ENCODE measurements at places on chromosomes 16 and 17. TPM values are rescaled to one million over a fixed set of nuclear protein-coding genes. Genes with fewer than 3 reads are reported as not detected.

GRCh38 chr17:80967404-80967872, 24.2 kb upstream of the CHMP6 start:
- DNase-seq, result no peak

DNA sequence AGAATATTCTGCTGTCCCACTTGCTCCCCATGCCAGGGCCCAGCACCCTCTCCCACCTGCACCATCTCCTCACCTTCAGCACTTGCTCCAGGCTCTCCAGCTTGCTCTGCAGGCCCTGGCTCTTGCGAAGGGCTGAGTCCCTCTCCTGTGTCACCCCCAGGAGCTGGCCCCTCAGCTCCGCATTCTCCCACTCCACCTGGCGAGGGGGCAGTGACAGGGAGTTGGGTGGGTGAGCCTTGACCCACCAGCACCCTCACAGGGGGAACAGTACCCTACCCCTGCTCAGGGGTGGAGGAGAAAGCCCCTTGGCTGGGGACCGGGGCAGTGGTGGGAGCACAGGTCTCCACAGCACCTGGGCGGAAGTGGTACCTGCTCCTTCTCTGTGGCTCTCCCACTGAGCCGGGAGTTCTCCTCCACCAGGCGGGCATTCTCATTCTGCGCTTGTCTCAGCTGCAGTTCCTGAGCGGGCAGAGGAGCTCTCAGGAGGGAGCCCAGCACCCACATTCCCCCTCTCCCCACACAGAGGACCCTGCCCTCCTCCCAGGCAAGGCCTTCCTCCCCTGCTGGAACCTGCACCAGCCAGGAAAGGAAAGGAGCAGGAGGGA, 5.9 kb downstream of the TSPOAP1 start:
- DNase-seq, result no peak

DNA sequence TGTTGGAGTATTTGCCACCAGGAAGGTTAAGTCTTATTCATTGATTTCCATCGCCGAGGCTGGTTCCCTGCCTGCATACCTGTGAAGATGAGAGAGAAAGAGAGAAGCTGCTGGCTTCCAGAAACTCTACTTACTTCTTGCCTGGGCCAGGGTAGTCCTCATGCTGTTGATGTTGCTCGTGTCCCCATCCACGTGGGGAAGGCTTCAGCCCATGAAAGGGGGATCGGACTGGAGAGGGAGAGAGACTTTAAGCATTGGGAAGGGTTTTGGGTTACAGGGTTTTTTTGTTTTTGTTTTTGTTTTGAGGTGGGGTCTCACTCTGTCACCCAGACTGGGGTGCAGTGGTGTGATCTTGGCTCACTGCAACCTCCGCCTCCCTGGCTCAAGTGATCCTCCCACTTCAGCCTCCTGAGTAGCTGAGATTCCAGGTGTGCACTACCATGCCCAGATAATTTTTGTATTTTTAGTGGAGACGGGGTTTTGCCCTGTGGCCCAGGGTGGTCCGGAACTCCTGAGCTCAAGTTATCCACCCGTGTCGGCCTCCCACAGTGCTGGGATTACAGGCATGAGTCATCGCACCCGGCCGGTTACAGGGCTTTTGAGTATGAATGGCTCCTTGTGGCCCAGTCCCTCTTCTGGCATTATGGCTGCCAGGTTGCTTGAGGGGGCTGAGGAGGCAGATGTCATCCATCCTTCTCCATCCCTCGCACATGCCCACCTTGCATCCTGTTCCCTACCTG, 26.6 kb downstream of the ITGB3 start:
- no peak for DNase-seq

- no peak for DNase-seq
Measured at GRCh38 chr16:87351320-87351698, 32.3 kb downstream of the FBXO31 start.

GRCh38 chr17:42886283-42887176, 14.1 kb upstream of the G6PC1 start:
- DNase-seq, result no peak

GRCh38 chr17:8619294-8619693, 11.2 kb downstream of the MYH10 start:
- DNase-seq, result no peak

DNA sequence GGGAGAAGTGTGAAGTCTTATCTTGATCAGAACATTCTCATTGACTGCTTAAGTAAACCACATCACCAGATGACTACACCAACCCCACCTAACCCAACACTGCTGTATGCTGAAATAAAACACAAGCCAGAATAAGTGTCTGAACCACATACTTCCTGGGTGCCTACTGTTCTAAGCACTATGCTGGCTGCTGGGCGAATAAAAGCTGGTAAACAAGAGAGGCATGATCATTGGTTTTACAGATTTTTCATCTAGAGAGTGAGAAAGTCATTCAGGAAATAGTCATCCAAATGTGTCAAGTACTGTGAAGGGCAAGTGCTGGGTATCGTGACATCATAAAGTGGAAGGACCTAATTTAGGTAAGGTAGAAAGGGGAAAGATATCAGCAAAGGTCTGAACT, 199.0 kb upstream of the SOX9 start:
- no peak for DNase-seq

DNA sequence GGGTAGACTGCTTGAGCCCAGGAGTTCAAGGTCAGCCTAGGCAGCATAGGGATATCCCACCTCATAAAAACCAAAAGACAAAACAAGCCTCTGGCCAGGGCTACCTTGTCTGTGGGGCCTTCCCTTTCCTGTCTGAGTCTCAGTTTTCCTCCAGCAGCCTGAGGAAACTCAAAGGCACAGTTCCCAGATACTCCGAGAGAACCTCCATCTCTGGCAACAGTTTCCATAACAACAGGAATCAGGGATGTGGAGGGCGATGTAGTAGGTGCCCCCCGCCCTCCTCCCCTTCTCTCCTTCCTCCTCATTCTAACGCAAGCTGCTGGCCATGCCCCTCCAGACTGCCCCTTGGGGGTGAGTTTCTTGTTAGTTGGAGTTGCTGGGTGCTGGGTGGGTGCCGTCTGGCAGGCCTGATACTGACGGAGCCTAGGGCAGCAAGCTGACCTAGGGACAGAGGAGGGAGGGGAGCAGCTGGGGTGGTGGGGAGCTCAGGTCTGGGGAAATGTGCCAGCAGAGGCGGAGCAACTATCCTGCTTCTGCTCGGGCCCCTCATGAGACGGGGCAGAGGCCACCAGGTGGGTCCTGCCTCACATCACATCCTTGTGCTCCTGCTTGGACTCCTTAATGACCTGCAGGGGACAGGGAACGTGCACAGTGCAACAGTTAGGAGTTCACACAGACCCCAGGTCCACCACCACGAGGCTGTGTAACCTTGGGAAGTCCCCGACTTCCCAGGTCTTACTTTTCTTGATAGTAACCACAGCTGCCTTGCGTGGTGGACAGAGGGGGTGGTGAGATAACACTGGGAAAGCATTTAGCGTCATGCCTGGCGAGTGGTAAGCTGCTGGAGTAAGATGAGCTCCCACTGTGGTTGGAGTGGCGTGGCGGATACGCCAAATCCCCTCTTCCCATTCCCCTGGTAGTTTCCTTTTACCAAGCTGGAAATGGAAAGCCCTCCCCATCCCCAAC, 7.8 kb upstream of the EFTUD2 start:
- DNase-seq, result no peak

- DNase-seq, result no peak
Measured at GRCh38 chr17:79950751-79951150, 84.9 kb downstream of the TBC1D16 start.

GRCh38 chr16:17685447-17685846, 214.7 kb upstream of the XYLT1 start:
- DNase-seq, result no peak

DNA sequence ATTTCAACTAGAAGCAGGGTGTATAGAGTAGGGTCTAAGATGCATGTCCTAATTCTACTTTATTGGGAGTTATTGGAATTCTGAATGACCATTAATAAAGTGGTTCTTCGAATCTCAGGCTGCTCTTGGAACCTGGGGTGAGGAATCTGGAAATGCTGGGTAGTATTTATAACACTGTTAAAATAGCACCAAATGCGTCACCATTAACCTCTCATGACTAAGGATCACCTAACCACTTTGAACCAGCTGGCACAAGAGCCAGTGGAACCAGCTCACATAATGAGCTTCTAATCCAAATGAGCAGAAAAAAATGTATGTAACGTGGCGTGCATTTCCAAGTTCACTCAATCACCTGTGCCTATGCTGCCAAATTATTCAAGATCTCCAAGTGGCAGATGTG, 281.7 kb downstream of the GRIN2A start:
- no peak for DNase-seq

- DNase-seq, result no peak
Measured at GRCh38 chr17:34579017-34579946, at the start of gene TMEM132E. TSS of gene TMEM132E (plus strand) at chr17:34579582. CDS start at chr17:34581077, 1,495 bp downstream.

GRCh38 chr16:85187002-85187401, 74.7 kb upstream of the CIBAR2 start:
- no peak for DNase-seq

DNA sequence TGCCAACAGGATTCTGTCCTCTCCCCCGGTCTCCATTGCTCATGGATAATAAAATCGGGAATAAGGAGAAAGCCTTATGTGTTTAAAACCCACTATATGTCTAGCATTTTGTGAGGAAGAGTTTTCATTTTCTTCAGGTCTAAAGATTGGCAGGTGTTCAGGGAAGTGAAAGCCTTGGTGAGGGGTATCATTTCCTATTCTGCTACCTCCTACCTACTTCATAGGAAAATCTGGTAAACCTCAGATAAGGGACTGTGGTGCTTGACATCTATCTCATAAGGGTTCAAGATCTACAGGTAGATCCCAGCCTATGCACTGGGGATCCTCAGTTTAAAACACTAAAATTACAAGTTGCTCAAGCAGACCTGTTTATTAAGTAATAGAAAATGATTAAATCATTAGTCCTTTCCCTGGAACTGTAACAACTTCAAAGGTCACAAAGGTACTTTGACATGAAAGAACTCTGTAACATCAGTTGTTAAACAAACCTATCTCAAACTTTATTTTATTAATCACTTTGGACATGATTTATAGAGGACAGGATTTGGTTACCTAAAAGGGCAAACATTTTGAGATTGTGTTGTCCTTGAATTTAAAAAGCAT, 6.5 kb downstream of the MOSMO start:
- no peak for DNase-seq

- DNase-seq, result no peak
Measured at GRCh38 chr16:14248791-14249190, 177.7 kb downstream of the MRTFB start.

GRCh38 chr17:78645421-78646295, 68.5 kb upstream of the DNAH17 start:
- no peak for DNase-seq

GRCh38 chr16:89476379-89476778, 14.0 kb downstream of the ANKRD11 start:
- no peak for DNase-seq

DNA sequence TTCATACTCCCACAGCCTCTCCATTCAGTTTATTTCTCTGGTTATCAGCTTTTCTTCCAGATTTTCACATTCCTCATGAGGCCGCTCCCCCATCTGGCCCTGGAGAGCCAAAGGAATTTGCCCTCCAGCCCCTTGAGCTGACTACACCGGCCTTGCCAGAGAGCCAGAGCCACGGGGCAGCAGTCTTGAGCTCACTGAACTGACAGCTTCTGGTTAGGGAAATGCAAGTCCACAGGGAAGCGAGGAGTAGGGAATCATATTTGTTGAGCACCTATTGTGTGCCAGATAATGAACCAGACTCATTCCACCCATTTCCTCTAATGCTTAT, 102.4 kb downstream of the ABCC12 start:
- no peak for DNase-seq

GRCh38 chr17:219696-220095, 38.2 kb upstream of the DOC2B start:
- no peak for DNase-seq

- no peak for DNase-seq
Measured at GRCh38 chr16:24759006-24759405, 29.6 kb downstream of the TNRC6A start.

DNA sequence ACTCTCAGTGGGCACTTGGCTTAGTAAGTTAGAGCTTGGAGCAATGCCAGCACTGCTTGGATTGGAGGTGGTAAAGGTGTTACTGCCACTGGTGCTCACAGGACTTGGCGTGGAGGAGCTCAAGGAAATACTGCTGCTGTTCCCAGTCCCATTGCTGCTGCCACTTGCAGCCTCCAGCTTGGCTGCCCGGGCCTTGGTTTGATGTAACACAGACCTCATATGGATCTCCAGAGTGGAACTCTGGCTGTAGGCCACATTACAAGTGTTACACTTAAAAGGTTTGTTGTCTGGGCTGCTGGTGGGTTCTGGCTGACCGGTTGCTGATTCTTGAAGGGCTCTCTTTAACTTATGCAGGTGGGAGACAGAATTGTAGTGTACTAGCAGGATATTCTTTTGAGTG, 250.3 kb downstream of the ZFHX3 start:
- no peak for DNase-seq

DNA sequence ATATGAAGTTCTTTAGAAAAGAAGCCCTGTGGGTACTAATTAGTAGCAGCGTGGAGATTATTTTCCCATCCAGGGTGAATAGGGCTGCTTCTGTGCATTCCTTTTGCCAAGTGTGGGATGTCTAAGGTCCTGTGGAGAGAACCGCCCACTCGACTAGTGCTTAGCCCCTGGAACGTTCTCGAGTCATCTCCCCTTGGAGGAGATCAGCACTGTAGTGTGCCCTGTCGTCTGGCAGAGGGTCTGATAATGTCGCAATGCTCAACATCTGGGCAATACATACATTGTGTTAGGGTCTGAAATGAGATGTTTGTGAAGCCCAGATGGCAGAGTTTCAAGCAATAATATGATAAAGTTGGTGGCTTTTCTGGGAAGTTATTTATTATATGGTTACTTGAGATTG, 64.8 kb downstream of the SPECC1 start:
- DNase-seq, result no peak

- DNase-seq, result no peak
Measured at GRCh38 chr17:39663340-39663687, 1.8 kb upstream of the TCAP start.

- DNase-seq, result no peak
Measured at GRCh38 chr17:41769346-41769862, 17.1 kb downstream of the JUP start.

GRCh38 chr16:28212532-28212873, 738 bp upstream of the XPO6 start:
- DNase-seq, result no peak

GRCh38 chr17:49089094-49089493, 43.5 kb upstream of the B4GALNT2 start:
- DNase-seq, result no peak

- no peak for DNase-seq
Measured at GRCh38 chr16:50261707-50262235, 4.6 kb upstream of the ADCY7 start.

FSCN2 gene
- total RNA-seq, result 0.69 TPM

SLFN14 gene
- 0.48 TPM for total RNA-seq

CA4 gene
- 0.42 TPM for total RNA-seq

CDH3 gene
- total RNA-seq, result 5.7 TPM

SEPHS2 gene
- total RNA-seq, result 7.1 TPM

AANAT gene
- not detected for total RNA-seq

SNX20 gene
- 1.4 TPM for total RNA-seq

ZG16B gene
- total RNA-seq, result 2.4 TPM

KCNJ12 gene
- total RNA-seq, result 4.1 TPM

ENO3 gene
- total RNA-seq, result 31.5 TPM

Measured in urinary bladder (tissue), 4 donors.